Stimulated activated CD8-positive, alpha-beta memory T cell treated with anti-CD3 and anti-CD28 coated beads, Interleukin-2, amount 100 ng/mL, for 48 hours (primary cell): ENCODE measurements at places on chromosomes 16 and 17.

- DNase-seq, result no peak
Observed at GRCh38 chr16:73399486-73399885, 351.6 kb upstream of the ZFHX3 start.

- no peak for DNase-seq
Observed at GRCh38 chr17:19546289-19547065, 12.8 kb downstream of the SLC47A1 start.

DNA sequence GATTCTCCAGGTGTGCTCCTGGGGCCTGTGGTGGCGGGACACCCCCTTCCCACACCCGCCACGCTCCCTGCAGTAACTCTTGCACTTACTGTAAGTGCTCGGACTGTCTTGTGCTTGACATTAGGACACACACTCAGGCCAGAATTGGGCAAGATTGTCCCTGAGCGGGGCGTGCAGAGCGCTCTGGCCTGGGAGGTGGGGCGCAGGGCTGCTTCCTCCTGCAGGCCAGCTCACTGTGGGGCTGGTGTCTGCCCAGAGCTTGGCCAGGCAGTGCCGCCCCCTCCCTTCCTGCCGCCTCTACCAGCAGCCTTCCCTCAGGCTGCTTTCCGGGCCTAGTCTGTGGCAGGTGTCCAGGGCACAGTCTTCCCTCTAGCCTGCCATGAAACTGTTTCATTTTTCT lies 6.1 kb upstream of the ATP6V0C start:
- DNase-seq, result no peak

- DNase-seq, result no peak
Observed at GRCh38 chr16:12020009-12020408, 43.5 kb downstream of the SNX29 start.

GRCh38 chr16:69934044-69934443 lies 17.1 kb upstream of the CLEC18A start:
- DNase-seq, result no peak

DNA sequence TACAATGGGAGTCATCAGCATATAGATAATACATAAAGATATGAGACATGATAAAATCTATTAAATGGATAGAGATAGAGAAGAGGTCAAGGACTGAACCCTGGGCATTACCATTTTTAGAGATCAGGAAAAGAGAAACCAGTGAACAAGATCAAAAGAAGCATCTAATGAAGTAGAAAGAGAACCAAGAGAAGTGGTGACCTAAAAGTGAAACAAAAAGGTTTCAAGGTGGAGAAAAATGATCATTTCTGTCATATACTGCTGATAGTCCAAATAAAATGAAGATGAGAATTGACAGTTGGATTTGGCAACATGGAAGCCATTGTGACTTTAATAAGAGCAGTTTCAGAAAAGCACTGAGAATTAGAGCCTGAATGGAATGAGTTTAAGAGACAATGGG lies 165.1 kb downstream of the PPM1E start:
- no peak for DNase-seq

GRCh38 chr17:12457493-12457892 lies 208.2 kb upstream of the MYOCD start:
- no peak for DNase-seq

GRCh38 chr16:57964157-57964700 lies 6.7 kb downstream of the CNGB1 start:
- DNase-seq, result no peak

DNA sequence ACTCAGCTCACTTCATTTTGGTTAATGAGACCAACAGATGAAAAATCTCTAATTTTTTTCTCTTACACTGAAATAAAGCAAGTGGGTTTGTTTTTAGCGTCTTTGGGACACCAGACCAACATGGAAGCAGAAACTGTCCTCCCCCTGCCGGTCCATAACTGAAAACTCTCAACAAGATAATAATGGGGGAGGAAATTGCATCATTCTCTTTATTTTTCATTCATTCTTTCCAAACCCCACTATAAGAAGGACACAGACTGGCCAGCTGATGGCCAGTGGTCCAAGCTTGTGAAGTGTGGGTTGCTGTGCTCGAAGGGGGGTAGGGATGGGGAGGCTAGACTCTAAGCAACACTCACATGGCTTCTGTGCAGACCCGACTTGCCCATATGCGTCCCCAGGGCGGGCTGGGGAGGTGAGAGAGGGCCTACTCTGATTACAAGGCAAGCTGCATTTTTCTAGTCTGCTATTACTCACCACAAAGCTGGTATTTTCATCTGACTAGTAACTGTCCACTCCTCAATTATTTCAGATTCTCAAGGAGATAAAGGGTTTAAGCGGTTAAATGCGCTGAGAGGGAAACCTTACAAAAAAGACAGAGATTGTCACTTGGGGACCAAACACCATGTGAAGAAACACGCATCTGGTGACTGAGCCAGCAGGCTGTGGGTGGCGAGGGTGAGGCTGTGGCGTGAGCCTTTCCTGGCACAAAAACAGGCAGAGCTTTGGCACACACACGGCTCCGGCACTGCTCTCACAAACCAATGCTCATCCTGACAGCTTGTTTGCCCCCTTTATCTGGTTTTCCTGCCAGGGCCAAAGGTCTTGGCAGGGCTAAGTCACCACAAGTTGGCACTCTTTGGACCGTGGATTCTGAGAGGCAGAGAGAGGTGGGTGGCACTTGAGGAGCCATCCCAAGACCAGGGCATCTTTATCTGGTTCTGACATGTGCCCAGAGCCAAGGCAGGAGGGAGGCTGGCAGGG lies 38.2 kb downstream of the MARF1 start:
- DNase-seq, result no peak

- DNase-seq, result no peak
Observed at GRCh38 chr17:72605543-72605942, 484.7 kb downstream of the SOX9 start.

- no peak for DNase-seq
Observed at GRCh38 chr17:41583137-41584127, 3.3 kb downstream of the KRT14 start.

- no peak for DNase-seq
Observed at GRCh38 chr17:13640551-13640950, 38.8 kb upstream of the HS3ST3A1 start.

- DNase-seq, result no peak
Observed at GRCh38 chr17:53017227-53017626, 805.5 kb upstream of the KIF2B start.

DNA sequence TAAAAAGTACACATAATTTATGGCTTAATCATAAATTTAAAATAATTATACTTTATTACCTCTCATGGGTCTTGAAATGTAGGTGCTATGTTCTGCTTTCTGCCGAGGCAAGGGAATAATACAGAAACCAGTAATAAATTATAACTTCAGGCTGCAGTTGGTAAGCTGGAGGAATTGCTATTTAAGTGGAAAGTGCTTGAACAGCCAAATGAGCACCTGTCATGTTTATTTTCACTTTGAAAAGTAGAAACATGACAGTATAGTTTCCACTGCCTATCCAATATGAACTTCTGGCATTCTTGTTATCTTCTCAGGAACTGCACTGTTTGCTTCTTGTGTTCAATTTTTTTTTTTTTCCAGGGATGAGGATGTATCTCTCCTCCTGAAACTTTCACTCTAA lies 146.0 kb downstream of the FTO start:
- no peak for DNase-seq

GRCh38 chr17:15406081-15406480 lies 61.3 kb downstream of the CDRT4 start:
- DNase-seq, result no peak

DNA sequence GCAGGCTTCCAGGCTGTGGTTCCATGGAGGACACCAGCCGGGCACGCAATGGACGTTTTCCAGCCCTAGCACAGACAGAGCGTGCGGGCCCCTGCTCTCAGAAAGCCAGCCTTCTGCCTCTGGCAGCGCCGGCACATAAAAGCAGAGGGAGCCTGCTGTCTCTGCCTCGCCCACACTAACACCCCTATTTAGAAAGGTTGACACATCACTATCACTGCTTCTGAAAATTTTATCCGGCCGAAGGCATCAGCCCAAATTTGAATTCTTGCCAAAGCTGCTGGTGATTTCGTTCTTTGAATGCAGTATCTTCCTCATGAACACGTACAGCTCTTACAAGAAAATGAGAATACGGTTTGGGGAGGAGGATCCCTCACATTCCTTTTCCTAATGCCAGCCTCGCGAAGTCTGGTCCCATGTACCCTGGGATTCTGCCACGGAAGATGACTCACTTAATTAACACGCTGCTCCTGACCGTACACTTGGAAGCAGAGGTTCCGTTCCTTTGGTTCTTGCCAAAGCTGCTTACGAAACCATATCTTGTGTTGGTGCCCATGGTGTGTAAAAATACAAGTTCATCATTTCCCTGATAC lies 1.3 kb upstream of the RAB11FIP3 start:
- no peak for DNase-seq

GRCh38 chr16:11411059-11411550 lies 65.8 kb downstream of the RMI2 start:
- no peak for DNase-seq

DNA sequence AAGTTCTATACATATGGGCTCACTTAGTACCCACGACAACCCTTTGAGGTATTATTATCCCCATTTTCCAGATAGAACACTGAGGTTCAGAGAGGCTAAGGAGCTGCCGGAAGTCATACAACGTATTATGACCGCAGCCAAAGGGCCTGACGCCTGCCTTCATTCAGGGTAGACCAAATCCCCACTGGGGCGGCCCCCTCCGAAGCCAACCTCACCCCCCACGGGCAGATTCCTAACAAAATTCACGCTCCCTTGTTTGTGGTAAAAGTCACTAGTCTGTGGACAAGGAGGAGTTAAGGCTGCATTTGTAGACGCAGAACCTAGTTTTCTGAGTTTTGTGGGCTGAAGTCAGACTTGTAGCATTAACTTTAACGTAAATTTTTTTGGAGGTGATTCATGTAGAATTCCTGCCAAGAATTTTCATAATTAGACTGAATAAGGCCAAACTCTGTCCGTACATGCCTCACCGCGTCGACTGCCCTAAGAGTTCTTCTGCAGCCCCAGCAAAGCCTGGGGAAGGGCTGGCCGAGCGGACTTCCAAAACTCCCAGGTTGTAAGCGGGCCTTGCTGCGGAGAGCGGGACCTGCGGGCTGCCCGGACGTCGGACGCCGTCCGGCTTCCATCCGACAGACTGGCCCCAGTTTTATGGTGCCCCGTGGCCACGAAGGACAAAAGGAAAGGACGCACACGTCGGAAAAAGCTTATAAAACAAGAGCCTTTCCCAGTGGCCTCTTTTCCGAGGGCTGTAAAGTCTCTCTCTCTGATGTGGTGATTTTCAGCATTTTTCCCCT lies 75.7 kb downstream of the NXN start:
- DNase-seq, result no peak

DNA sequence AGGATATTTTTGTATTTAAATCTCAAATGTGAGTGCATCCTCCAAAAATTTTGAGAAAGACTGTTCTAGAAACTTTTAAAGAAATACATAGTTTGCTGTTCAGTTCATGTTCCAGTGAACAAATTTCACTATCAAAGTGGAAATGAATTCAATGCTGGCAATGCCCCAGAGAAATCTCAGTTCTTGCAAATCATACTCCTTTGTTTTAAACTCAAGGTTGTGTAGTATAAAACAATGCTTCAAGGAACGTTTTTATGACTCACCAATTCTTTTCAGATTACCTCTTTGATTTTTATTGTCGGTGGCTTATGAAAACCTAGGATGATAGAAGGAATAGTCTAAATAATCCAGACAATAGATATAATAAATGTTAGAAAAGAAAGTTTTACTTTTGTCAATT lies 17.6 kb downstream of the LPCAT2 start:
- DNase-seq, result no peak

- DNase-seq, result no peak
Observed at GRCh38 chr16:30535106-30535776, 583 bp upstream of the ZNF747 start.

DNA sequence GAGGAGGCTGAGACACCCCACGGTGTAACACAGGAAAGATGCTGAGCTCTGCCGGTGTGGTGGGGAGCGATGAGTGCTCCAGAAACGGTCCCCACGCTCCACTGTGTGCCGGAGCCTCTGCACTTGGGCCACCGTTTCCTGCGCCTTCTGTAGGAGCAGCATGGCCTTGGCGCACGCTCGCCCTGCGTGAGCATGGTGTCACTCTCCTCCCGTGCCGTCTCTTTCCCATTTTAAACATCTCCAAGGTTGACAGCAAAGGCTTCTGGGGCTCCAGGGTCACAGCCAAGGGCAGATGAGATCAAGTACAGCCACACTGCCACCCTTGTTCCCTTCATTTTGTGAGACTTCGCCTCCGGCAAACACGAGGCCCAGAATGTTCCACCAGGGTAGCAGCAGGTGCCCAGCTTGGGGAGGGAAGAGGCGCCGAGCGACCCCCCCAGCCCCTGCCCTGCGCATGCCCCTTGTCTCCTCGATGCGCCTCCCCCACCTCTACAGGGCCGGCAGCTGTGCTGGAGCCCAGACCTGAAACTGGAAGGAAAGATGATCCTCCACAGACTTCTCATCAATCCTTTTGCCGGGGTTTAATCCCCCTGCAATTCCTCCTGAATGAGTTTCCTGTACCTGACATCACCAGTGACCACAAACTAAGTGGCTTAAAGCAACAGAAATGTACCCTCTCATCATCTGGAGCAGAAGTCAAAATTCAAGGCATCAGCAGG lies 19.9 kb upstream of the OSGIN1 start:
- no peak for DNase-seq

DNA sequence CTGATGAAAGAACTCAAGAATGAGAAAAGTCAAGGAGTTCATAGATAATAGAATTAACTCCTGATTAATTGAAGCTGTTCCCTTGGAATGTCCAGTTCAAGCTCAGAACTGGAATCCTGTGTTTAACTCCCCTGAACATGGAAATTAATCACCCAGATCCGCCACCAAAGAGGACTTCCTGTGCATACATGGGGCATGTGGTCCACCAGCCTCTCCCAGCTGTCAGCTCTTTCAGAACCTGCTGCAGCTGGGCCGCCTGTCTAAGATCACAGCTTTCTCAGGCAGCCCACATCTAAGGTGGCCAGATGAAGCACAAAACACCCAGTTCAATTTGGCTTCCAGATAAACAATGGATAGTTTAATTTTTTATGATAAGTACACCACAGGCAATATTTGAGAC lies 203.7 kb upstream of the COX10 start:
- no peak for DNase-seq

DNA sequence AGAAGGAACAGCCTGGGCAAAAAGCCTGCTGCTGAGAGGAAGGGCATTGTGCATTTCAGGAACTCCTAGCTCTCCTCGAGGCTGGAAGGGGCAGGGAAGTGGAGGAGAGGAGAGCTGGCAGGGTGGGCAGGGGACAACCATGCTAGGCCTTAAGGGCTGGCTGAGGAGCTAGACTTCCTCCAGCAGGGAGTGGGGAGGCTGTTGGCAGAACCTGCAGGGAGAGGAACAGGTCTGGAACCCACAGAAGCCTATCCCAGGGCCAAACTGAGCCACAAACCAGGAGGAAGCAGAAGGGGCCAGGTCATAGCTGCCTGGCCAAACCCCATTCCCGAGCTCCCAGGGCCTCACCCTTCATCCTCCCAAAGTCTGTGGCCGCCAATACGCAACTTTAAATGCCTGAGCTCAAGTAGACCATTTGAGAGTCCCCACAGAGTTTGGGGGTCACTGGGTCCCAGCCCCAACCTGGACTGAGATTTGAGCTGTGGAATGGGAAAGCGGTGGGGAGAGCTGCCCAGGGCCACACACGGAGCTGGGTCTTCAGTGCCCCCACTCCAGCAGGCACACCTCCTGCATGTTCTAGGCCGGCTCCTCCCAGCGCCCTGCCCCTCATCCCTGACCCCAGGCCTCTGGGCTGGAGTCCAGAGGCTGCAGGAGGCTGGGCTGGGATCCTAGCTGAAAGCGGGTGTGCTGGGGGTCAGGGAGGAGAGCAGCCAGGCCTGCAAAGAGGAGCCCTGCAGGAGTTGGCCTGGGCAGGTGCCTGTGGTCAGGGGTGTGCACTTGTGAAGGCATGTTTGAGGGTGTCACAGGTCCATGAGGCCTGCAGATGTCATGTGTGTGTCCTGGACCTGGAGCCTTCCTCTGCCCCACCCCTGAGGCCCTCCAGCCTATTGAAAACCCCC lies 4.5 kb downstream of the CDH5 start:
- DNase-seq, result no peak
